Gastrocnemius medialis (tissue), 4 donors: ENCODE measurements at places on chromosomes 5 and 9. TPM values are rescaled to one million over a fixed set of nuclear protein-coding genes. Genes with fewer than 3 reads are reported as not detected.

BTNL8 gene
- total RNA-seq: 0.20 TPM

PCDHB8 gene
- 0.16 TPM for total RNA-seq

- no peaks in the 10 kb centered on the region for H3K36me3 ChIP-seq
- no peaks in the 10 kb centered on the region for H3K27me3 ChIP-seq
- no peak for DNase-seq
- no peak overlapping the region for H3K4me3 ChIP-seq
Measured at GRCh38 chr5:163252950-163253349, 184.4 kb upstream of the CCNG1 start.

DNA sequence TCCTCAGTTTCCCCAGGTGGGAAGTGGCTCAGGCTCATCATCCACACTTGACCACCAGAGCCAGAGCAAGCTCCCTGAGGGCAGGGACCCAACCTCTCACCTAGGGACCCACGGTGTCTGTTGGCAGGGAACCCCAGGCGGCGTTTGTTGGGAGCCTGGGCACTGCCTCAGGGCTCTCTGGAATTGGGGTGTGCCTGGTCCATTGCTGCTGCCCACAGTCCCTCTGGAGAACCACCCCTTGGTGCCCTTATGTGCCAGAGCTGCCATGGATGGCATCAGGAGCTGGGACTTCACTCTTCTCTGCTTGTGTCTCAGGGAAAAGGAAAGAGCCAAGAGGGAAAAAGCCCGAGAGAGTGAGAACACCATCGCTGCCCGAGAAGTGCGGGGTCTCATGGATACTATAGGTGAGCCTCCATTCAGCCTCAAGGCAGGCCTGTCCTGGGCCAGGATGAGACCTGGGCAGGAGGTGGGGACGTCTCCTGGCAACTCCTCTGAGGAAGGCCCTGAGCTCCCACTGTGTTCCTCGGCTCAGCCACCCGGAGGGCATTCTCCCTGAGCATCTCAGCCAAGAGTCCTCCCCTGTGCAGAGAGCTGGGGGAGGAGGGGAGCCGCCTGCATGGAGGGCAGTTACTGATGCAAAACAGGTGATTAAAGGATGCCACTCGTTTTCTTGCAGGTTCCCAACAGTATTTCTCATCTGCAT lies 4.5 kb downstream of the CCDC180 start:
- no peaks in the 10 kb centered on the region for H3K27me3 ChIP-seq
- no peak overlapping the region for H3K4me3 ChIP-seq
- no peak for DNase-seq

- no peak overlapping the region for H3K27ac ChIP-seq
- peaks cover 15% of the 10 kb centered on the region for H3K4me1 ChIP-seq
- no peak for DNase-seq
- no peaks in the 10 kb centered on the region for H3K36me3 ChIP-seq
Measured at GRCh38 chr5:171978016-171978415, 28.4 kb downstream of the FBXW11 start.

ZNF367 gene
- total RNA-seq: 1.5 TPM

GRCh38 chr5:164175083-164175482 lies 669.7 kb downstream of the MAT2B start:
- no peak for DNase-seq
- no peaks in the 10 kb centered on the region for H3K36me3 ChIP-seq
- H3K4me1 ChIP-seq: no peaks in the 10 kb centered on the region
- no peak overlapping the region for H3K4me3 ChIP-seq

- H3K36me3 ChIP-seq: no peaks in the 10 kb centered on the region
- H3K27me3 ChIP-seq: no peaks in the 10 kb centered on the region
- no peak overlapping the region for H3K27ac ChIP-seq
- H3K4me1 ChIP-seq: no peaks in the 10 kb centered on the region
Measured at GRCh38 chr5:163727028-163727427, 221.6 kb downstream of the MAT2B start.

CSF2 gene
- not detected for total RNA-seq

DNA sequence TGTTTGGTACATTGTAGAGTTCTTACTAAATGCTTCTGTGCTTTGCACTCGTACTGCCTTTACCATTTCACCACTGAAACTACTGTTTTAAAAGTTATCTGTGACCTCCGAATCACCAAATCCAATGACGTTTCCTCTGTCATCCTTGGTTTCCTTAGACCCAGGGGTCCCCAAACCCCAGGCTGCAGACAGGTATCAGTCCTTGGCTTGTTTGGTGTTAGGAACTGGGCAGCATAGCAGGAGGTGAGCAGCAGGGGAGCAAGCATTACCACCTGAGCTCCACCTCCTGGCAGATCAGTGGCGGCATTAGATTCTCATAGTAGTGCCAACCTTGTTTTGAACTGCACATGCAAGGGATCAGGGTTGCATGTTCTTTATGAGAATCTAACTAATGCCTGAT lies 26.8 kb upstream of the APC start:
- no peak overlapping the region for H3K27ac ChIP-seq
- H3K27me3 ChIP-seq: no peaks in the 10 kb centered on the region
- H3K4me1 ChIP-seq: peaks cover 46% of the 10 kb centered on the region
- H3K36me3 ChIP-seq: no peaks in the 10 kb centered on the region
- DNase-seq: no peak

DNA sequence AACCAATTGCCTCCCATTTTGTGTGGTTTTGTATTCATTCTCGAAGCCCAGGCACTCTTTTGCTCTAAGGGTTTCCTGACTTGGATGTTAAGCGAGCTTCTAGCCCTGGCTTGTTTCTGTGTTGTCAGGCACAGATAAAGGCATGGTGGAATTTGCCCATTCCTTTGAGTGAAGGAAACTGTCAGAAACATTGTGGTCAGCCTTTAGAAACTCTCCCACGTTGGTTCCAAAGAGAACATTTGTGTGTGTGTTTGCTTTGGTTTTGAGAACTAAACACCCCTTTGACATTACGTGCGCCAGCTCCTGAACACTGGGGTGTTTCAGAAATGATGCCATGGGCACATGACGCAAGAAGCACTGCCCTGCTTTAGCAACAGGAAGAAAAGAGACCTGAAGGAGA lies 320.9 kb downstream of the NTRK2 start:
- H3K4me1 ChIP-seq: no peaks in the 10 kb centered on the region
- no peaks in the 10 kb centered on the region for H3K36me3 ChIP-seq
- DNase-seq: no peak
- no peaks in the 10 kb centered on the region for H3K27me3 ChIP-seq

DNA sequence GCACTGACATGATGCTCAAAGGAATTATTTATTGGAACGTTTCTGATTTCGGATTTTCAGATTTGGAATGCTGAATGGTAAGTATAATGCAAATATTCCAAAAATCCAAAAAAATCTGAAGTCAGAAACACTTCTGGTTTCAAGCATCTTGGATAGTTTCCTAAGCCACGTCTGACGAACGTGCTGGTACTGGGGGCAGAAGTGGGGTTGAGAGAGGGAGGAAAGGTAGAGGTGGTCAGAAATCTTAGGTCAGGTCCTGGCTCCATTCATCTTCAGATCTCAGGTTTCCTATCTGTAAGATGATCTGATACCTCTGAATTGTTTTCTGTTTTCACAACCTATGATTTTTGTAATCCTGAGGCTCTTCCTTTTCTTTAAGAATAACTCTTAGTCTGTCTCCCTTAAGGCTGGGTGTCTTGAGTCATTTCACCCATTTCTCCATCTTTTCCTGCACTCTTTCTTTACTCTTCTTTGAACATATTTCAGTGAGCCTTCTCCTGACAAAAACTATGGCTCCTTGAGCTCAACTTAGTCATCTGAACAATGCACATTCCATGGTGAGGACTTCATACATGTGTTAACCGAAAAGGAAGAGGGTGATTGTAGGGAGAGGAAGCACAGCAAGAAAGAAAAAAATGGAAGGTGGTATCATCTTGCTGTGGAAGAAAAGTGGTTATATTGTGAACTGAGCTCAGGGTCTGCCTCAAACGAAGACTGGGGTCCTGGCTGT lies 3.3 kb downstream of the SGCD start:
- no peaks in the 10 kb centered on the region for H3K36me3 ChIP-seq
- H3K4me3 ChIP-seq: no peak overlapping the region
- H3K4me1 ChIP-seq: peaks cover 45% of the 10 kb centered on the region
- H3K27ac ChIP-seq: peak overlapping the region; percentile 83
- DNase-seq: no peak

GRCh38 chr5:156356238-156356637 lies 29.3 kb downstream of the SGCD start:
- H3K4me1 ChIP-seq: peaks cover 19% of the 10 kb centered on the region
- H3K27ac ChIP-seq: peak overlapping the region; percentile 60
- no peaks in the 10 kb centered on the region for H3K27me3 ChIP-seq
- no peak for DNase-seq

- H3K4me1 ChIP-seq: no peaks in the 10 kb centered on the region
- H3K27me3 ChIP-seq: no peaks in the 10 kb centered on the region
- no peak for DNase-seq
- H3K4me3 ChIP-seq: no peak overlapping the region
- H3K27ac ChIP-seq: no peak overlapping the region
- no peaks in the 10 kb centered on the region for H3K36me3 ChIP-seq
Measured at GRCh38 chr9:10366171-10366779, 246.5 kb downstream of the PTPRD start.

- DNase-seq: no peak
- H3K27me3 ChIP-seq: no peaks in the 10 kb centered on the region
- H3K36me3 ChIP-seq: no peaks in the 10 kb centered on the region
- H3K4me3 ChIP-seq: no peak overlapping the region
Measured at GRCh38 chr5:10034001-10034400, 215.7 kb downstream of the ATPSCKMT start.

FOXD1 gene
- total RNA-seq: not detected
